ENCODE measurements at places on chromosomes 3 and 15.
A peak's percentile ranks its signal among the peaks of the same experiment; 100 is the strongest.

- peak; percentile 10 for DNase-seq
These were observed 330.8 kb upstream of the AGTR1 start for GRCh38 chr3:148366743-148367410.

DNA sequence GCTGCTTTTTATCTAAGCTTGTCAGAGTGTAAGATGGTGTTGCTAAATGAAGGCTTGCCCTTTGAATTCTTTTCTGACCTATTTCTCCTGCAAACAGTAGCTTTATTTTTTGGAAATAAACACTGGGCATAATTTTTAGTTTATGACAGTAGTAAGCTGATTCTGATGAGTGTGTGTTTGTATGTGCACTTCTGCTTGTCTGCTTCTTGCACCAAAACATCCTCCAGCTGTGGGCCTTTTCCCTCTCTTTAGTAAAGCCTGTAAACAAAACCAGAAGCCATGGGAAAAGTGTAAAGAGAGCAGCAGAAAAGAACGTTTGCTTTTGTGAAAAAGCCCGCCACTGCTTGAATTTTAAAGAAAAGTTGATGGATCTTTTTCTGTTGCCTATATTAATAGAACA is 136.4 kb upstream of the IL12A start:
- no peak for DNase-seq

DNA sequence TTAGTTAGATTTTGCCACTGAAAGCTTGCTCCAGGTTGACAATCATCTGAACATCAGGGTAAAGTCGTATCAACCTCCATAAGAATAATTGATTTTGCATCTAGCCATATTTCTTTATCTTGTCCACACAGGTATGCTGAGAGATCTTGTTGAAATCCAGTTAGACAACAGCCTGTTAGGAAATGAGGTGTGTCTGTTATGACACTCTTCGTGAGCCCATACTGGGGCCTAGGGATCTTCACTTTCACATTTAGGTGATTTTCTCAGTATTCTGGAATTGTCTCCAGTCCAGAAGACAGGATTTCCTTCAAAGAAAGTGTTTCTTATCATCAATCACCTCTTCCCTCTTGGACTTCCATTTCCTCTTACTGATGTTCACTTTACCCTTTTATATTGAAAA is 18.1 kb downstream of the DNAJB11 start:
- DNase-seq = no peak

- no peak for DNase-seq
These were observed 14.7 kb downstream of the RPUSD3 start for GRCh38 chr3:9828801-9829755.

DNA sequence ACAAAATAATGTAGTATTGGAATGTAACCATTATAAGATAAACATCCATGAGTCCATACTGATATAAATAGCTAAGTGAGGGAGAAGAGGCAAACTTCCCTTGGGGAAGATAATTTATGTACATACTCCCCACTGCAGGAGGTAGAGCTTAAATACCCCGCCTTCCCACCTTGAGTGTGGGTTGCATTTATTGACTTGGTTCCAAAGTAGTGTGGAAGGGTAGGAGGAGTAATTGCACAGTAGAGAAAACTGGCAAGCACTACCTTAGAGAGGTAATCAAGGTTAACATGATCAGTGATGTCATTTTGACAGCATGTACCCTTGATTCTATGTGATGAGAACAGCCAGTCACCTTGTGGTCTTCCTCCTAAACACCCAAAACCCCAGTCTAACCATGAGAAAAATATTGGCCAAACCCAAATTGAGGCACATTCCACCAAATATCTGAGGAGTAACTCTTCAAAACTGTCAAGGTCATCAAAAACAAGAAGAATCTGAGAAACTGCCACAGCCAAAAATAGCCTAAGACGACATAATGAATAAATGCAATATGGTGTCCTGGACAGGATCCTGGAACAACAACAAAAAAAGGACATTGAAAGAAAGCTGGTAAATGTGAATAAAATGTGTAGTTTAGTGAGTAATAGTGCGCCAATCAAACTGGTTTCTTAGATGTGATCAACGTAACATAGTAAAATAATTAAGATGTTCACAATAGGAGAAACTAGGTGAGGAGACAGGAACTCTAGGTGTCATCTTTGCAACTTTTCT is 774 bp upstream of the CNOT10 start:
- no peak for DNase-seq

- no peak for DNase-seq
These were observed 123.4 kb upstream of the C2CD4B start for GRCh38 chr15:62288361-62289017.

GRCh38 chr3:127196466-127197299 is 3.8 kb downstream of the PRR23E start:
- no peak for DNase-seq

GRCh38 chr15:78618490-78618934 is 2.3 kb downstream of the CHRNA3 start:
- DNase-seq = peak; percentile 90

DNA sequence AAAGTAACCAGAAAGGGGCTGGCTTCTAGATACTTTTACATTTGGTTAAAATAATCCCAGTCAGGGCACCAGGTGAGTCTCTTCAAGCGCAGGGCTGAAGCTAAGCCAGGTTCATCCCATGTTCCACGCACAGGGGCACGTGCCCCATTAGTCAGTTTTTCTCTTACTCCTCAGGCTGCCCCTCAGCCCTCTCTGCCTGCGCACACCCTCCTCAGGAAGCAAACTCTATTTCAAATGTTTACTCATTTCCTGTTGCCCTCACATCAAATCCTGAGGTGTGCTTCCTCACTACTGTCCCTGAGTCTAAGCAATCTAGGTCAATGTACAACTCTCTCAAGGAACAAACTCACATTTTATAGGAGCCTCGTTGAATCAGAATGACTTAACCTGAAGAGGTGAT is 48.5 kb downstream of the THBS1 start:
- DNase-seq = no peak

DNA sequence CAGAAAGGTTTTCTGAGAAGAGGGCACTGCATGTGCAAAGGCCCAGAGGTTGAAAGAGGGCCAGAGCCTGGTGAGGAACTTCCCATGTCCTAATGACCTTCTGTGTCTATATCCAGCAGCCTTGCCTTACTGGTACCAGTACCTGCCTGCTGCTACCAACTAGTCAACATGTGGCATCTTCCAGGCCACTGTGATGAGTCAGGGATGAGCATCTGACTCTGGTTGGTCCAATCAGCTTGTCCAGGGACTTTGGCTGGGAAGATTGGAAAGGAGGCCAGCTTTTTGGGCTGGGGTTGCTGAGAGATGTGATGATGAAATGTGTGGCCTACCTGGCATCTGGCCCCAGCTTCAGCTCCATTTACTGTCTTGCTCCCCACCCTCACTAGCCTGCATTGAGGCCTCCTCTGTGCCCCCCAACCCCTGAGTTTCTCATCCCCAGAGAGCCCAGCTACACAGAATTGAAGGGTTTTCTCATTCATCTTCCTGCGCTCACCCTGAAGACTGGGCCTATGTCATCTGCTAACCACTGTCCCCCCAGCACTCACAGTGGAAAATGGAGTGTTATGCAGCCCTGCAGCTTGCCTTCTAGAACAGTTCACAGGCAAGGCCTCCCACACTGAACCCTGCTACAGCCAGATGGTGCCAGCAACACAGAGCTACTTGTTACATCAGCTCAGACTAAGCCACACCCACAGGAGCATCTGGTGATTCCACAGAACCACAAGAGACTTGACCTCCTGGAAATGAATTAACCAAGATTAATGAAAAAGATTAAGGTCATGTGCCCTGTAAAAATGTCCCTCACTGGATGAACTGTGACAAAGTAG is 1.3 kb upstream of the TWF2 start:
- DNase-seq = no peak

GRCh38 chr3:87541723-87542122 is 265.3 kb upstream of the POU1F1 start:
- DNase-seq = no peak

DNA sequence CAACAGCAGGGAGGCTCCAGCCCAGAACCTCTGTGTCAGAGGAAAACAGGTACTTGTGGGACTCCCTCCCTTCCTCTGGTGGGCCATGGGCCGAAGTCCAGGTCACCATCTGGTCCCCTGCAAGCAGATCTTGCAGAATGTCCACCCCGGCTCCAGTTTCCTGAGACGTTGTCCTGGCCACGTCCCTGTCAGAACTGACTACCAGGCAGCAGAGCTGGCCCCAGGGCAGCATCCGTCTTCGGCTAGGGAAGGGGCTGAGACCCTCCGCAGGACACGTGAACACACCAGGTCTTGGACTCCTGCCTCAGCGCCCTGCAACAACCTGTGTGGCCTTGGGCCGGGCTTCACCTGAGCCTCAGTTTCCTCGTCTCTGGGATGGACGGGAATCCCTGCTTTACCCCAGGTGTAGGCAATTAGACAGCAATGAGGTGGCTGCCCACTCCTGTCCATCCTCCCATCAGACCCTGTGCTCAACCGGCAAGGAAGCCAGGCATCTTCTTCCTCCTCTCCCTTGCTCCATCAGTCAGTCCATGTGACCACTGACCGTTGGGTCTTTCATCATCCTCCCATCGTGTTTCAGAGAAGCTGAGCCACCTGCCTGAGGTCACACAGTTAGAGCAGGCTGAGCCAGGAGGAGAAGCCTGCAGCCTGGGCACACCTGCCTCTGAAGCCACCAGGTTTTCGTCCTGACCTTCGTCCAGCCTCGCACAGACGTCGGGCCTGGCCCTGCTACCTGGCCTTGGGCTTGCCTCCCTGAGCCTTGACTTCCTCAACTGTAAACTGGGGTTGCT is 8.9 kb upstream of the PRKCD start:
- no peak for DNase-seq

DNA sequence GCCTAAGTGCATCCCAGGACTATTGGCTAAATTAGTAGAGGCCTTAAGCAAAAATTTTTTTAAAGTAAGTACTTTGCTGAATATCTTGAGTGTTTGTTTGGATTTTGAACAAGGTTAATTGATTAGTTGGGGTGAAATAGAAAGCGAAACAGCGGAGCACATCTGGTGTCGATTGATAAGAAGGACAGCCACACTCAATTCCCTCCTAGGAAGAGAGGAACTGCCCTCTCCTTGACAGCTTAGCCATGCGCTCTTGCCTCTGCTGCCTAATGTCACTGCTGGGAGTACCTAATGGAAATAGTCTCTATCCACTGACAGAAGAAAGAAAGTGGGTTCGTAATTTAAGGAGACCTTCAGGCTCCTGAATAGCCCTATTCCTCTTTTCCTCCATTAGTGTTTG is 943.6 kb downstream of the DIPK2A start:
- DNase-seq = no peak

DNA sequence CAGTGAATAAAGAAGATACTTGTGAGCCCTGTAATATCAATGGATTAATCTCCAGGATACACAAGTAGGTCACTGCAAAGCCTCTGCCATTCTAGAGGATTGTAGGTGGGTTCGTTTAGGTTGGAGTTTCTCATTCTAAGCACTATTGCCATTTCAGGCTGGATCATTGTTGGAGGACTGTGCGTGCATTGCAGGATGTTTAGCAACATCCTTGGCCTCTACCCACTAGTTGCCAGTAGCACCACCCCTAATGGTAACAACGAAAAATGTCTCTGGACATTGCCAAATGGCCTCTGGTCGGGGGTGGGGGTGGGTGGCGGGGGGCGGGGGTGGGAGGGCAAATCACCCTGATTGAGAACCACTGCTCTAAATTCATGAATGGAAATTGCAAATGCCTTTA is 4.9 kb upstream of the IFT57 start:
- no peak for DNase-seq

GRCh38 chr3:16837602-16838001 is 47.2 kb upstream of the PLCL2 start:
- DNase-seq = no peak

- no peak for DNase-seq
These were observed 67.6 kb downstream of the NBEAL2 start for GRCh38 chr3:47047069-47047468.

GRCh38 chr15:62412686-62413085 is 247.6 kb upstream of the C2CD4B start:
- no peak for DNase-seq

GRCh38 chr15:90075420-90076289 is 26.6 kb downstream of the IDH2 start:
- no peak for DNase-seq

- no peak for DNase-seq
These were observed 74.8 kb upstream of the RPL32 start for GRCh38 chr3:12916159-12916558.

- DNase-seq = no peak
These were observed 133.8 kb upstream of the GMNC start for GRCh38 chr3:190996181-190996775.

- DNase-seq = no peak
These were observed 173.7 kb downstream of the ATG7 start for GRCh38 chr3:11445883-11446282.

DNA sequence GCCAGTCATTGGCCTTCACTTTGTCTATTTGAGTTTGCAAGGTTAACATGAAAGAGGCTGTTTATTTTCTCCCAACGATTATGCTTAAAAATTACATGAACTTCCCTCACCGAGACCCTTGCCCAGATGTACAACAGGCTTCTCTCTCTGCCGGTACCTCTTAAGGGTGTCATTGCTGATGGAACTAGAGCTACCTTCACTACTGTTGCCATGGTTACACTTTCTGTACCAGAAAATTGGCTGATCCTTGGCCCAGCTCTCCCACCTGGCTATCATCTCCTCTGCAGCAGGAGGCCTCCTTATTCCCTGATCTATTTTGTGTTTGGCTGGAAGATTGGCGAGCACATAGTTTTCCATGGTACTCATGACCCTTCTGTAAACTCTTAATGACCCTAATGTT is 24.0 kb upstream of the LIPC start:
- DNase-seq = no peak

- no peak for DNase-seq
These were observed 441.5 kb upstream of the ARHGEF26 start for GRCh38 chr3:153679714-153680113.

DNA sequence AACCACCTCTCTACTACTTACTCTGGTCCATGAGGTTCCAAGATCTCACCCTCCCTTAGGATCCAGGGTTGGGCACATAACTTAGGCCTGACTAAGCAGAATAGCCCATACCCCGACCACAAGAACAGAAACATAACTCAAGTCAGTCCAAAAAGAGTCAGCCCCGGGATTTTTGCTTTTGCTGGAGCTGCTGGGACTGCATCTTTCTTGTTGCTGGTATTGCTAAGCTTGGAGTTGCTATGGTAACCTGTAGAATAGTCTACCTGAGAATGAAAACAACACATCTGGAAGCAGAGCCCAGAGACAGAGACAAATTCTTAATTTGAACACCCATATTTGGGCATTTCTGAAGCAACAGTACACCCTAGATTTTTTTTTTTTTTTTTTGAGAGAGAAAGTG is 6.5 kb downstream of the RUBCN start:
- no peak for DNase-seq

DNA sequence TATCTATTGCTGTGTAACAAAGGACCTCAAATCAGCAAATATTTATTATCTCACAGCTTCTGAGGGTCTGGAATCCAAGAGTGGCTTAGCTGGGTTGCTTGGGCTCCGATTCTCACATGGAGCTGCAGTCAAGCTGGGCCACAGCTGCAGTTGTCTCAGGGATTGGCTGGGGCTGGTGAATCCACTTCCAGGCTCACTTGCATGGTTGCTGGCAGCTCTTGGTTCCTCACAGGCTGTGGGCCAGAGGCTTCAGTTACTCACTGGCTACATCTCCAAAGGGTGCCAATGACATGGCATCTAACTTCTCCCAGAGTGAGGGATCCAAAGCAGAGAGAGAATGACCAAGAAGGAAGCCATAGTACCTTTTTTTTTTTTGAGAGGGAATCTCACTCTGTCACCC is 13.9 kb upstream of the SYNM start:
- DNase-seq = no peak

All from retina (tissue), 1 donor.